ENCODE measurements at places on chromosomes 1 and 21. TPM values are rescaled to one million over a fixed set of nuclear protein-coding genes. Genes with fewer than 3 reads are reported as not detected.

- DNase-seq: no peak
Observed at GRCh38 chr1:33317354-33317753, 3.5 kb downstream of the A3GALT2 start.

- no peak for DNase-seq
Observed at GRCh38 chr1:8976896-8977450, 31.3 kb downstream of the CA6 start.

DNA sequence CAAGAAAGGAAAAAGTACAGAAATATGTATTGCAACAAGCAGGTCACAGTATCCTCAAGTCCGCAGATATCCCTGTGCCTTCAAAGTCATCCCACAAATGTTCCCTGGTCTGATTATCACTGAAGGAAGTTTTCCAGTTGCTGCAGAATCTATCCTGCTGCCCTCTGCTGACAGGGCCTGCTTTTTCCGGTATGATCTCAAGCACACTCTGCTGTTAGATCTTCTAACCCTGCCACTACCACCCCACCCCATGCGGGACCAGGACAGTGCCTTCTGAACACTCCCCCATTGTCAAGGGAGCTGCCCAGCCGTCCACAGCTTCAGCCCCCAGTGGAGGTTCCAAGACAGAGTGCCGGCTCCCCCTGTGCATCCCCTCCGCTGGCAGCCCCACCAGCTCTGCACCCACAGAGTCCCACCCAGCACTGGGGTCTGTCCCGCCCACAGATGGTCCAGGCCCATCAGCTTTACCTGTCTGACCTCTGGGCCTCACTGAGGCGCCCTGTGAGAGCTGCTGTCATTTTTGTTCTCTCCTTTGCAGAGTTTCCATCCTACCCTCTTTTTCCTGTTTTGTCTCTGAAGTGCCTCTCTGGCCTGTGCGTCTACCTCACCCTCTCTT is 27.9 kb downstream of the FAM163A start:
- no peak for DNase-seq

DNA sequence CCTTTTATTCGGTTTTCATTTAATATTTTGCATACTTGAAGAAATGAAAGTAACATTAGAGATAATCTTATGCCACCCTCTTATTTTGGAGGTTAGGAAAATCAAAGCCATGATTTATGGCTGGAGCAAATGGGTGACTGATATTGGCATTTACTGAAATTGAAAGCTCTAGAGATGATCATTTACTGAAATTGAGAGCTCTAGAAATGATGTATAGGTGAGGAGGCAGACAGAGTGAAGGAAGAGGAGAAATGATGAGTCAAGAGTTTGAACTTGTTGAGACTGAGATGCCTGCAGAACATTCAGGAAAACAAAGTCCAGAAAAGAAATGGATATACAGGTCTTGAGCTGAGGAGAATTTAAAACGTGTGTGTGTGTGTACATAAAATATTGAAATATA is 217.6 kb downstream of the LTN1 start:
- DNase-seq: no peak

DNA sequence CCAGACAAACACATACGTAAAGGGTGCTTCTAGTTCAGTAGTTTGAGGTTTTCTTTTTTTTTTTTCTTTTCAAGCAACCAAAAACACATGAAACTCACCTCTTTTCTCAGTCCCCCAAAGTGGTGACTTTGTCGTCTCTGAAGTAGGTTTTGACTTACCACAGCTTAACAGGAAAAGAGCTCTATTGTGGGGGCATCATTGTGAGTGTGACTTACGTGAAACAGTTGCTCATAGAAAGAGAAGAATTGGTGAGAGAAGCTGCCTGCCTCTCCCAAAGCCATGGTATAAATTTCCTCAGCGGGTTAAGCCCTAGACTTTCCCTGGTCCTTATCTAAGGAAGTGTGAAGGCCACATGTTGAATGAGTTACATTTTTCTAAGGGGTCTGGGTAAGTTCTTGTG is 11.9 kb downstream of the FASLG start:
- no peak for DNase-seq

DNA sequence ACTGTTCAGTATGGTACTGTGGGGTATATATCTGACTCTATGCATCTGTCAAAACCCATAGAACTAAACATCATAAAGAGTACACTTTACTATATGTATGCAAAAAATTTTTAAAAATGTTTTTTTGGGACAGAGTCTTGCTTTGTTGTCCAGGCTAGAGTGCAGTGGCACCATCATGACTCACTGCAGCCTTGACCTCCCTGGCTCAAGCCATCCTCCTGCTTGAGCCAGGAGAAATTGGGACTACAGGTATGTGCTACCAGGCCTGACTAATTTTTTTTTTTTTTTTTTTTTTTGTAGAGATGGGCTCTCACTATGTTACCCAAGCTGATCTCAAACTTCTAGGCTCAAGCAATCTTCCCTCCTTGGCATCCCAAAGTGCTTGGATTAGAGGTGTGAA is 11.5 kb downstream of the TRIT1 start:
- DNase-seq: no peak

GRCh38 chr1:31822766-31823165 is 6.9 kb upstream of the SPOCD1 start:
- DNase-seq: no peak

GRCh38 chr1:213457186-213457585 is 406.1 kb downstream of the RPS6KC1 start:
- DNase-seq: no peak

Gene CSMD2
- total RNA-seq: not detected

Gene VPS26C
- 38.5 TPM for total RNA-seq

Gene EXO5
- 2.2 TPM for total RNA-seq

Gene RXRG
- not detected for total RNA-seq

Measured in MCF 10A (cell line).